ENCODE measurements at places on chromosomes 7 and 10. TPM values are rescaled to one million over a fixed set of nuclear protein-coding genes. Genes with fewer than 3 reads are reported as not detected.

Gene GNG11
- 0.61 TPM for total RNA-seq

Gene AP3M1
- total RNA-seq = 23.0 TPM

Gene TMEM26
- 0.38 TPM for total RNA-seq

Gene CALML3
- 402 TPM for total RNA-seq

Gene CALD1
- total RNA-seq = 32.3 TPM

Gene OR2A12
- not detected for total RNA-seq

Gene SLC16A12
- total RNA-seq = not detected

Gene ZDHHC6
- 15.1 TPM for total RNA-seq

Gene FAM180A
- 0.50 TPM for total RNA-seq

Gene CPA1
- not detected for total RNA-seq

Gene LRRC61
- total RNA-seq = 24.5 TPM

Gene SLC18A2
- total RNA-seq = 1.2 TPM

Gene AKR1C8
- not detected for total RNA-seq

Gene HOGA1
- 1.1 TPM for total RNA-seq

Gene UCN3
- total RNA-seq = not detected

Gene LDB3
- total RNA-seq = 0.27 TPM

Gene SPDYE5
- total RNA-seq = not detected

Gene CUX1
- 46.9 TPM for total RNA-seq

Gene AKR1C4
- not detected for total RNA-seq

Gene PNLIPRP2
- total RNA-seq = not detected

Gene KLF14
- 0.13 TPM for total RNA-seq

Gene CACNA2D1
- 0.92 TPM for total RNA-seq

Gene C7orf25
- total RNA-seq = 4.8 TPM
